Activated T-cell treated with anti-CD3 and anti-CD28 coated beads for 24 hours (primary cell): ENCODE measurements at places on chromosomes 13 and 19.

DNA sequence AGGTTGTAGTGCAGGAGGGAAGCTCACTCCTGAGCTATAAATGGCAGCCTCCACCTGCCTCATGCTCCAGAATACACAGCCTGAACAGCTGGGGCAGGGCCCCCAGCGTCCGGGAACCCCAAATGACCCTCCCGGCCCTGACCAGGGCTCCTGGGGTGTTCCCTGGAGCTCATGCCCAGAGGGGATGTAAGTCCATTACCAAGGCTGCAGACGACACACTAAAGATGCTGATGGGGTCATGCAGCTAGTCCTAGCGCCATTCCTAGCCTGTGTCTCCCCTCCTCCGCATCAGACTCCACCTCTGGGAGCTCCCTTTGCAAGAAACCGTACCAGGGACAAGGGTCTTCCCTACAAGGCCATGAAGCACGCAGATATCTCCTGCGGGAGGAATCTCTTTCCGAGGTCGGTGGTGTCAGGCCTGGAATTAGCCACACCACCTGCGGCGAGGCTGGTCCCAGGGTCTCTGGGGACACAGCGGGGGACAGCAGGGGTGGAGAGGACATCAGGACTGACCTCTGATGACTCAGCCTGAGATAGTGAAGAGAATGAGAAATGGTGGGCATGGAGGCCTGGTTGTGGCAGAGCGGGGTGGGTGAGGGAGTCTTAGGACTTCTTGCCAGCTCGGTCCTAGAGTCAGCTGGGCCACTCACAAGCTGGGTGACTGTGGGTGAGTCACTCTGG is 11.9 kb upstream of the TPM4 start:
- DNase-seq, result no peak

DNA sequence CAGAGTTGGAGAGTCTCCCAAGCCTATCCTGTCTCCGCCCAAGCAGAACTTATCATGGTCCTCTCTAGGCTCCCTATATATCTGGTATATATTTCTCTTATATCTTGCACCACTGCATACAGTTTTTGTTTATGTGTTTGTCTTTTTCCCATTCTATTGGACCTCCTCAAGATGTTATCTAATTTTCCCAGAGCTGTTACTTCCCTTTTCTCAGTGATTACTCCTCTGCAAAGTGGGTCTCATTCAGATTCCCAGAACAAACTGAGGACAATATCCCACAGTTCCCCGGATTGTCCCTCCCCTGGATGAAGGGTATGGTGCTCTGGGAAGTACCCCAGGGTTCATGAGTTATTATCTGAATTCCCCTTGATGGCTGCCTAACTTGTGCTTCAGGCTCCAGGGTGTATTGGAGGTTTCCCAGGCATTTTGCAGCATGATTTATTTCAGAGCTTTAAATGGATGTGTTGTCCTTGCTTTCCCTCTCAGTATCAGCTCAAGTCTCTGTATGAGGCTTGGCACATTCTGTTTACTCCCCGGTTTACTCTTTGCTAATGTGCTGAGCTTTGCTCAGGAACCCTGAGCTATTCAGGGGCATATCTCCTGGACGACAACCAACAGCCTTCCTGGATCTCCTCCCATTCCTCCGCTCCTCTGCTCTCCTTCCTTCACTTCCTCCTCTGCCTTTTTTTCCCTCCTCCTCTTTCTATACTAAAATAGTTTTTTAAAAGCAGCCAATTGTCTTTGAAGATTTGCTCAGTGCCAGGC is 329.3 kb downstream of the SPRY2 start:
- DNase-seq, result no peak

GRCh38 chr13:36673838-36674326 is at the start of gene SERTM1:
Gene SERTM1 (plus strand): TSS chr13:36674020. CDS start chr13:36695079, 21,059 bp downstream.
- DNase-seq, result no peak

- no peak for DNase-seq
These were observed 5.7 kb downstream of the ZNF653 start for GRCh38 chr19:11499890-11500420.

- no peak for DNase-seq
These were observed 12.4 kb downstream of the TMEM272 start for GRCh38 chr13:51832471-51833152.

DNA sequence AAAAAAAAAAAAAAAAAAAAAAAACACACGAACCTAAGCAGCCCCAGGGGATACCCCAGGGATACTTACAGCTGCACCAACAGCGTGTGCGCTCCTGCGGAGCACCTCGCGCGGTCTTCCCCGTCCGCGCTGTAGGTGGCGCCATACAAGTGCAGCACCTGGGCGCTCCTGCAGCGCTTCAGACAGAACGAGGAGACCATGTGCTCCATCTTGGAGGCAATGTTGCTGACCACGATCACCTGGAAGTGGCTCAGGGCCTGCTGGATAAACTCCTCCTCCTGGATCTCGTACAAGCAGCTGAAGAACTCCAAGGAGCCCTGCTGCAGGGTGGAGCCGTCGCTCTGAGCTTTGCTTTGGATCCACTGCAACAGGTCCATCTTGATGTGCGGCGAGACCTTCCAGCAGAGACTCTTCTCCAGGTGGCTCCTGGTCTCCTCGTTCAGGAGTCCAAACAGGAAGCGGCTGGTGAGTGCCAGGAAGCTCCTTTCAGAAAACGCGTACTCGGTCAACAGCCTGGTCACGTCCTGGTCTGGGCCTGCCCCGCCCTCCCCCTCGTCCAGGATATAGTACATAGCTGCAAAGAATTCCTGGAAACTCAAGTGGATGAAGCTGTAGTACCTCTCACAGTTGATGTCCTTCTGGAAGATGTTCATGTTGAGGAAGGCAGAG is 14.5 kb downstream of the NLRP12 start:
- no peak for DNase-seq

GRCh38 chr13:100881291-100881864 is 206.8 kb upstream of the TMTC4 start:
- no peak for DNase-seq

DNA sequence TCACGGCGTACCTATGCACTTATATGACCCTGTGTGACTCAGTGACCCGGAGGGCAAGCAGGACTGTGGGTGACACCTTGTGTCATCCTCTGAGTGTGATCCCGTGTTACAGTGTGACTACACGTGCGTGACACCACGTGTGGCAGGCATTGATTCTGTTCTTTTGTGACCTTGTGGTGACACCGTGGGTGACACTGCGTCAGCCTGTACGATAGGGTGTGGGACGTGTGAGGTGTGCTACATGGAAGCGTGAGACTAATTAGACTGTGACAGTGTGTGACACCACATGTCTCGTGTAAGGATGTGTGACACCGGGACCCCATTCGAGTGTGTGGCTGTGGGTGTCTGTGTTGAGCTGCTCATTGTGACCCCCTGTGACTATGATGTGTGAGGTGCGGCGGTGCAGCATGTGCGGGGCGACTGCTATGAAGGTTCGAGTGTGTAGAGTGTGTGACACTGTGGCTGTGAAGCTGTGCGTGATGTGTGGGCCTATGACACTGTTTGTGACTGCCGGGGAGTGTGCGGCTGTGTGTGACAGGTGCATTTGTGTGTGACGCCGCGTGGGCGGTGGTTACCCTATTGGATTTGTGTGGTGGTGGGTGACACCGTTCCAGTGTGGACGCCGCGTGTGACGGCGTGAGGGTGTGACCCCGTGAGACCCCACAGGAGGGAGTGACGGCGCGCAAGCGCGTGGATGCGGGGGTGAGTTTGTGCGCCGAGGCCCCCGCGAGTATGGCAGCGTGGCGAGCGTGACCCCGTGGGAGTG is 399 bp upstream of the SPTBN4 start:
- DNase-seq, result peak; percentile 63

GRCh38 chr13:26475176-26476110 is 82.0 kb upstream of the WASF3 start:
- no peak for DNase-seq

DNA sequence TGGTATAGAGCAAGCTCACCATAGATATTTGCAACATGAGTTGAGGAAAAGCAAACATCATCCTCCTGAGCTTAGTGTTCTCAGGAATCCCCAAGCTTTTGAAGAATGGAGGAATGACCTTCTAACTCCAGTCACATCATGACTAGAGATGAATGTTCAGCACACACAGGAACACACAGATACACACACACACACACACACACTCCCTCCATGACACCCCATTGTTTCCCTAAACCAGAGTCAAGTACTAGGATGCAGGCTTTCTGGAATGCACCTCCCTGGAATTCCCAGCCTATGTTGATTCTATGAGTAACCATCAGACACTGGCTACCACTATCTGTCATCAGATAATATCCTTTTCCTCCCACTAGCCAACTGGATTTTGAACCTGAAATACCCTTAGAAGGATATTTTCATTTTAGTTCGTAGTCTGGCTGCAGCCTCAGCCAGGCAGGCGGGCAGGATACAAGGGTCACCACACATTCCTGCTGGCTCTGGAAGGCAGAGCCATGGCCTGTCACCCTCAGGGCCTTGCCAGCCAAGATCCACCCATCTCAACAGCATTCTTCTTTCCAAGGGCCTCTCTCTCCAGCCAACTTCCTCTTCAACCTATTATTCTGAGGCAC is 162.4 kb downstream of the FOXO1 start:
- no peak for DNase-seq

GRCh38 chr13:24693862-24694471 is 13.8 kb downstream of the ATP12A start:
- peak; percentile 31 for DNase-seq

DNA sequence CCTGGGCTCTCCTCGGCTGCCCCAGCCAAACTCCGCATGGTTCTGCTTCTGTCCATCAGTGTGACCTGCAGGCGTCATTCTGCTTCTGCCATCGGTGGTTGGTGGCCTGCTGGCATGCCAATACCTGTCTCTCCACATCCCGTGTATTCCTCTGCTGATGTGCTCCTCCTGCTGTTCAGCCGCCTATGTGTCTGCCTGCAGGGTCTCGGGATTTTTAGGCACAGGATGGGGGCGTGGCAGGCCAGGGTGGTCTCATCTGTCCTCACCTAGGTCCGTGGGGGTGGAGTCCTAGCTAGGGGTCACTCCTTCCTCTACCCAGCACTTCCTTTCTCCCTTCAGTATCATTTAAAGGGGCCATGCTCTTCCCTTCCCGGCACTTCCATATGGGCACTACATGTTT is 33.0 kb upstream of the SGCG start:
- DNase-seq, result no peak

DNA sequence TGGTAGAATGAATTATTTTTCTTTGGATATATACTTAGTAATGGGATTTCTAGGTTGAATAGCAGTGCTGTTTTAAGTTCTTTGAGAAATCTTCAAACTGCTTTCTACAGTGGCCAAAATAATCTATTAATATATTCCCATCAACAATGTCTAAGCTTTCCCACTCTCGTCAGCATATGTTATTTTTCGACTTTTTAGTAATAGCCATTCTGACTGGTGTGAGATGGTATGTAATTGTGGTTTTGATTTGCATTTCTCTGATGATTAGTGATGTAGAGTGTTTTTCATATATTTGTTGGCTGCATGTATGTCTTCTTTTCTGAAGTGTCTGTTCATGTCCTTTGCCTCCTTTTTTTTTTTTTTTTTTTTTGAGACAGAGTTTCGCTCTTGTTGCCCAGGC is 90.2 kb upstream of the CSNK1A1L start:
- no peak for DNase-seq

DNA sequence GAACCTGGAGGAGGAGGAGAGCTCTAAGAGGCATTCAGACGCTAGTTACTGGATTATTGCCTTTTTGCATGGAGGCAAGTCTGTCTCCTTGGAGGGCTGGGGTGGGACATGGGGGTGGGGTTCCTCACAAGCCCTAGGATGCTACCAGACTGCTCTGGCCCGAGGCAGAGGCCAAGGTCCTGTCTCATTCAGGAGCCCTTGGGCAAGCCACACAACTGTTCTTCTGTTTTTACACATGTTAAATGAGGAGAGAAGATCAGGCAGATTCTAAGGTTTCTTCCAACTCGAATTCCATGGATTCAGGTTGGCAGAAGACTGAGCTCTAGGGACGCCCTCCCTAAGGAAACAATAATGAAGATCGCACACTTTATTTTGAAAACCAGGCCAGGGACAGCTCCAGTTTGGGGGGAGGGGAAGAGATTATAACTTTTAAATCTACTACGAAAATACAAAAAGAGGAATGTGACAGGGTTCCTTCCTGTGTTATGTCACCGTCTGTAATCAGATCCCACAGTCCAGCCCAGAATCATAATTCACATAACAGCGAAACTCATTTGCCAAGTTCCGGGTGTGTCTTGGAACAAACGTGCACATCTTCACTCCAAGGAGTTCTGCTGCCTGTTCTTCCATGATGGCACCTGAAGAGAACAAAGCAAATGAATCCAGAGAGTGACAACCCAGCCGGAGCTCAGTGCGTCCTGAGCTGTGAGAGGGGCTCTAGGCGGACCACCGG is 25.2 kb downstream of the IL17D start:
- no peak for DNase-seq

- DNase-seq, result no peak
These were observed 799.7 kb downstream of the DACH1 start for GRCh38 chr13:71067165-71067815.

- no peak for DNase-seq
These were observed 307 bp downstream of the JOSD2 start for GRCh38 chr19:50510700-50511068.

DNA sequence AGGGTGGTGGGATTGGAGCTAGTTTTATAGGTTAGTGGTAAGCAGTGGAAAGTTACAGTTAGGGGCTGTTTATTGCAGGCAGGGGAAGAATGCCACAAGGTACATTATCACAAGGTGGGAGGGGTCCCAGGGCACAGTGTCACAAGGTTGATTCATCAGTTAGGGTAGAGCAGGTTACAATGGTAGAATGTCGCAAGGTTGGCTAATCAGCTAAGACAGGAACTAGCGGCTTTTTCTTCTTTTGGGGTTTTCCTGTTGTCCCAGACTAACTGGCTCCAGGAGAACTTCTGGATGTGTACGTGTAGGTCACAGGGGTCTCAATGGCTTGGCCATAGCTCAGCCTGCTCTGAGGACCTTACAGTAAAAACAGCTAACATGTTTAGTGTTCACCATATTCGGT is 1221.1 kb downstream of the SLITRK1 start:
- no peak for DNase-seq

GRCh38 chr13:39052944-39053343 is 14.7 kb downstream of the NHLRC3 start:
- DNase-seq, result no peak

DNA sequence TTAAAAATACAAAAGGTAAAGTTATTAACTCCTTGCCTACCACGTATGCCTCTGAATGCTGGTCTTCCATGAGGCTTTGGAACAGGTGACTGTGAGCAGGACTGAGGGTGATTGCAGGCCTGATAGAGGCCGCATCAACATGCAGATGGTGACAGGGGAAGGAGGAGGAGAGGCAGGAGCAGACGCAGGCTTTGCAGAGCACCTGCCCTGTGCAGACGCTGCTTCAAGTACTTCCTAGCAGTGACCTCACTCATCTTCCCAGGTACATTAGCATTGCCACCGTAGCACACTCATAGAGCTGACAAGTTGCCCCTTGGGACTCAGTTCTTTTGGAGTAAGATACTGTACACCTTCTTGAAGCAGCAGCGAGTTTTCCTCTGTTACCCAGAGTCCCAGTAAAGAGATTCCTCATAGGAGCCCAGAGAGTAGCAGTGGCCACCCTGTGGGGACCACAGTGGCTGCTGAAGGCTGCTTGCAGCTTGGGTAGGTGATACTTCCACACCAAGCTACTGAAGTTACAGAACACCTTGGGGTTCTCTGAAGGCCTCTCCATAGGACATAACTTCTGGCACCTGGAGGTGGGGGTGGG is 56.0 kb downstream of the ZNF536 start:
- DNase-seq, result no peak

- DNase-seq, result no peak
These were observed 322.8 kb upstream of the EDNRB start for GRCh38 chr13:78241278-78241919.

GRCh38 chr13:32117701-32118100 is 86.1 kb downstream of the FRY start:
- DNase-seq, result no peak

- DNase-seq, result no peak
These were observed 60.6 kb downstream of the CDADC1 start for GRCh38 chr13:49308097-49308875.
